BJ (cell line): ENCODE measurements at places on chromosomes 1 and 21.

DNA sequence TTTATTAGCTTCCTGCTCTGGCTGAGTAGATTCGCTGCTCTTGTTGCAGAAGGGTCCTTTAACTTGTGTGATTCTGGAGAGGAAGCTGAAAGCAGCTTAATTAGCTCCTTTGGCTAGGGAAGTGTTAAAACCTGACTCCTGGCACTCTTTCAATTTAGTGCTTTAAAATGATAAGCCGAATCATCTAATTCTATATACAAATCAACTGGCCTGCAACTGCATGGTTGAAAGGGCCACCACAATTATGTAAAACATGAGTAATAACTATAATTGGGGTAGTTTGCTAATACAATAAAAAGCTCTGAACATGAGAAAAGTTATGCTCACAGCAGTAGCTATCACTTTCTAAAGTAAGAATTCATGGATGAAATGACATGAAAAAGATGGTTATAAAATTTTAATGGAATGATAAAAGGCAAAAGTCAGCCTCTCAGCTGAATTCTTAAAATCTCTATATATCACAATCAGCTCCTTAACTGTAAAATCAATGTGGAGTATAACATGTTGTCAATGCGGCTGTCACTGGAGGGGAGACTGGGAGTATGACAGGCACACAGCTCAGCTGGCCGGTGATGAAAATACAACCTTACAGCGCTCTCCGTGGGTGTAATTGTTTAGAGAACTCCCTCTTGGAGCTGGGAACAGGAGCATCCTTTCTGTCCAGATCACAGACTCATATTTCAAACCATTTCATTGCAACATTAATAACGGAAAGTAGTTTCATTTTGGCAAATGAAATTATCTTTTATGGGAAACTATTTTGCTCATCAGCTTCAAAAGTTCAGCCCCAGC lies 324.4 kb downstream of the KCTD3 start:
- no peak for DNase-seq

GRCh38 chr21:45282283-45283034 lies 5.2 kb downstream of the POFUT2 start:
- no peak for DNase-seq

DNA sequence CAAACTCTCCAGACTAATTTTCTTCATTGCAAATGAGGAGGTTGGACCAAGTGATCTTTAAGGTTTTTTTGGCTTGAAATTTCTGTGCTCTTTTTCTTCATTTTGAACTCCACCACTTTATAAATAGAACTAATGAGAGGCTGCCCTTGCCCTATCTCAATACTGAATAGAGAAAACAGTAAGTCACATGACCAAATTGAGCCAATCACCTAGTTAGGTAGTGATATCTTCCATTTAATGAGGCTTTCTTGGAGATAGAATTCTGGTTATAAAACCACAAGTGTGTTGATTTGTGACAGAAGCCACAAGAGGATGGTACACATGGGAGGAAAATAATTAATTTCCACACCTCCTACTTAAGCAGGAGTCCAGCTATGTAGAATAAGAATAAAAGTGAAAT lies 263.4 kb upstream of the SNX7 start:
- no peak for DNase-seq

GRCh38 chr1:209432443-209432825 lies 151.1 kb upstream of the CAMK1G start:
- no peak for DNase-seq

DNA sequence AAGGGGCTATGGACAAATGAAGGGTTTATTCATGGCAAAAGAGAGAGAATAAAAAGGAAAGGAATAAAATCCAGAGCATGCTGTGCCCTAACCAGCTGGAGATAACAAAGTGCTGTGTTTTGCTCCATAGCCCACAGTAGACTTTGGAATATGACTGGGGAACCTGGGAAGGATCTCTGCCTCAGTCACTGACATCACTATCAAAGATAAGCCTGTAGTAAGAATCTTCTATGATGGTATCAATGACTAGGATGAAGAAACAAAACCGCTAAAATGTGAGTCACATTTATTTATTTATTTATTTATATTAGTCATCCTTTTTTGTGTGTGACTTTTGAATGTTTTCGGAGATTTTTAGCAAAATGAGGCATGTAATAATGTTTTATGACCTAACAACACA lies 56.3 kb downstream of the NVL start:
- peak; percentile 16 for DNase-seq

DNA sequence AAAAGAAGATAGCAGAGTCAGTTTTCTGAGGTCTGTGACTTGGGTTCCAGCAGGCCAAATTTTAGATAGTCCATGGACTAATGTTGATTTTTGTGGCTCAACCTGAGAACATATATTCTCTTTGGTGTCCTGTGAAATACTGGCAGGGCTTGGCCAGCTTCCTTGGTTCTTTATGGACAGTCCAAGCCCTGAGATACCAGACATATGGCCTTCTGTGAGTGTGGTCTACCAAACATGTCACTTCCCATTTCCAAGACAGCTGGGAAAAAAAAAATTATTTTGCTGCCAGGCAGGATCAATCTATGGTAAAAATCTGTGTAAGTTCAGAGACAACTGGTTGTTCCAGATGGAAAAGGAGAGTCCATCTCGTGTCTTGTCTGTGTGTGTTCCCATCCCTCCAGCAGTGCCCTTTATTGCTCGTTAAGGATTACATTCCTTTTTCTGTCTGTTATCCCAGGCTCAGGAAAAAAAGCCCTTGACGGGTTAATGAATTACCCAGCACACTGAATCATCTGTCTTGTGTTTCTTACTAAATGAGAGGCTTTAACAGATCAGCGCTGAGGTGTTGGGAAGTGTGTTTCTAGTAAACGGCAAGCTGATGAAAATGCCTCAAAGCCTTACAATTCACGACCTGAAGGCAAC lies 33.4 kb upstream of the XPR1 start:
- DNase-seq = no peak

DNA sequence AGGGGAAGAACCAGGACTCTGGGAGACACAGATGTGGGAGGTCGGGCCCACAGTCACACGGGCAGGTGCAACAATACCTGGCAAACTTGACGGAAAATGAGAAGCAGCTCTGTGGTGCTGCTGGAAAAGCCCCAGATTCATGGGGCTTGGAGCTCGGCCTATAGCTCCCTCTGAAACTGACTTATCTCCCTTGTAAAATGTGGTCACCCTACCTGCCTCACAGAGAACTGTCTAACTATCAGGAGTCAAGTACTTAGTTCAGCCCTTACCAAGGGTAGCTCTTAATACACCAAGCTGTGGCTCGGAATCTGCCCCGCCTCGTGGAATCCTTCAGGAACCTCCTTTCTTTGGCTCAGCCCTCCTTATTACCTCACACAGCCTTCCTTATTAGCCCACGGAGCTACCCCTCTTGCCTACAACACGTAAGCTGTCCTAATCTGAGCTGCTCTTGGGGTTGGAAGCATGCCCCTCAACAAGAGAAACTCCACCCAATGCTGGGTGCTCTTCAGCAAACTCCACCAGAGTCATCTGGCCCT lies 68.9 kb downstream of the MRPL37 start:
- no peak for DNase-seq

GRCh38 chr1:103523346-103523745 lies 2.2 kb upstream of the RNPC3 start:
- DNase-seq = no peak

- no peak for DNase-seq
These were observed 305.3 kb downstream of the TM2D1 start for GRCh38 chr1:61419657-61420056.

- DNase-seq = peak; percentile 79
These were observed 38.2 kb downstream of the ARID1A start for GRCh38 chr1:26733982-26734381.

- peak; percentile 26 for DNase-seq
These were observed 13.3 kb downstream of the TRIM11 start for GRCh38 chr1:228393268-228393701.

- peak; percentile 20 for DNase-seq
These were observed 37.6 kb downstream of the DDAH1 start for GRCh38 chr1:85427331-85427730.

DNA sequence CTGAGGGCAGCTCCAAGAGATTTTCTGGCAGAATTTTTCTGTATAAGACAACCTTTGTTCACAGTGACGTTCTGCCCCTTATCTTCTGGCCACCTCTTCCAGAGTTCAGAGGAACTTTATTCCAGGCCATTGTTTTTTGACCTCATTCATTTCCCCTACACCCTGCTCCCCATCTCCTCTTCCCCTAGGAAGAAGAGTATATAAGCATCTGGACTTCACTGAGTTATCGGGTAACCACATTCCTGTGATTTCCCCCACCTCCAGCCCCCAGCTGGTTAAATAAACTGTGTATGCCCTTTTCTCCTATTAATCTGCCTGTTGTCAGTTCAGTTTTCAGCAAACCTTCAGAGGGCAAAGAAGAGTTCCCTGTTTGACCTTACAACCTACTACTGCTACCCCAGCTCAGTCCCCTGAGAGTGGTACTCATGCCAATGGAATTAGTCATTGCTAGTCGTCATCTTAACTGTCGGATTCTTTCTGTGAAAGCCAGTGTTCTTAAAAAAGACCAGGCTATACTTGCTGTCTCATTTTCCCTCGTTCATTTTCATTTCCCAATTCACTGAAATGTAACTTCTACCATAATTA lies 14.3 kb upstream of the ALG14 start:
- peak; percentile 49 for DNase-seq

GRCh38 chr1:223052931-223053330 lies 90.1 kb downstream of the TLR5 start:
- no peak for DNase-seq

GRCh38 chr1:183580281-183580682 lies 10.0 kb downstream of the NCF2 start:
- no peak for DNase-seq

DNA sequence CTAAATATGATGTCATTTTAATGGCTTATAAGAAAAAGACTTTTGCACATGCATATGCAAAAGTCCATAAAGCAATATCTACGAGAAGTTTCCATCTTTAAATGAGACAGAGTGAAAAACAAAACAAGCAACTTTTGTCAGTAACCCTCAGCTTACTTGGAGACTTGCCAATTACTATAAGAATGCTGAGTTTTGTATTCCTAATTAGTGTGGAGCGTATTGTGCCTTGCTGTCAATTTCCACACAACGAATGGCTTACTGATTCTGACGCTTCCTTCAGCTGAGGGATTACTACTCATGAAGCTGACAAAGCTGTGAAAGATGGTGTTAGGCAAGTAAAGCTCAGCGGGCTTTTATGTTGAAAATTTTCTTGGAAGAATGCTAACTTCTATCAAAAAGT lies 440.4 kb upstream of the ADAMTS5 start:
- no peak for DNase-seq

GRCh38 chr1:23958810-23959460 lies 693 bp upstream of the PNRC2 start:
- DNase-seq = peak; percentile 60

DNA sequence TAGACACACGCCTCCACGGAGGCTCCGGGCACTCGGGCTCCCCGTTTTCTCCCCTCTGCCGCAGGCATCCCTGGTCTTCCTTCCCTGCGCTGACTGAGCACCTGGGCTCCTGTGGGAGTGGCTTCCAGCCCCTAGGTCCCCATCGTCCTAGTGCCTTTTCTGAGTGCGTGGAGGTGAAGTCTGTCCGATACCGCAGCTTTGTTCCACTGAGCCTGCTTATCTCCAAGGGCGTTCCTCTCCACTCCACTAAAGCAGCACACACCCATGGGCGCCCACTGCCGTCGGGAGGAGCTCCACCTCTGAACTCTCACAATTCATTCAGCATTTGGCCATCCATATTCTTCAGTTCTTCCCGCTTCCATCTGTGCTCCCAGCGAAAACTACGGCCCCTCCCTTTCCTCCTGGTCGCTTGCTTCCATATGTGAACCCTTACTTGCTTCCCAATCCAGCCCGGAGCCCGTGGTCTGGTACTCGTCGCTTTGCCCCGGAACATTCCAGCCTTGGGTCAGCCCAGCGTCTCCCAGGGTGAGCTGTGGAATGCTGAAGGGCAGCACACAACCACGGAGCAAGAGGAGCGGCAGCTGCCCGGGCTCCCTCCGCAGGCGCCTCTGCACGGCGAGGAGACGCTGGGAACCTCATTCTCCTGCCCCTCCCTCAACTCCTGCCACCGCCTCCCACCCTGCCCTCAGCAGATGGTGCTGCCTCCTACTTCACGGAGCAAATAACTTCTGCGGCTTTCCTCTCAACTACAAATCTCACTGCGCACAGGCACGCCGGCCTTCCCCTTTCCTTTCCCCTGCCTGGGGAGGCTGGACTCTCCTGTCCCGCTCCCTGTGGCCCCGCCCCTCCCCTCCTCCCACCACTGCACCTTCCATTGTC lies 27.5 kb downstream of the ATP8B2 start:
- DNase-seq = no peak

DNA sequence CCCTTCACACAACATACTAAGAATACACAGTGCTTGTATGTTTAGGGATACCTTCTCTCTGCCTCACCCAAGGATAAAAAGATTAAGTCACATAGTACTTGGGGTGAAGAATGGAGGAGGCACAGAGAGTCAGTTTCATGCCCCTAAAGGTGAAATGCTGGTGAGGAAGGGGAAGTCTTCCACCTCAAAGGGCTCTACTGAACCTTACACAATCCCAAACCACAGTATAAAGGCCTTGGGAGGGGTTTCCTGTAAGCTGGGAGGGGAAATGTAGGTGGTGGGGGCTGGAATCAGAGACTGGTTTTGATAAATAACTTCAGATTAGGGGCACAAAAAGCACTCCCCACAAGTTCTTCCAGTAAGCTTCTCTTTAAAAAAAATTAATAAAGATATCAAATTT lies 3.5 kb downstream of the MINDY1 start:
- no peak for DNase-seq

- no peak for DNase-seq
These were observed 151.8 kb downstream of the MIS18A start for GRCh38 chr21:32127081-32127480.

GRCh38 chr1:244099258-244099930 lies 48.3 kb downstream of the ZBTB18 start:
- DNase-seq = no peak

DNA sequence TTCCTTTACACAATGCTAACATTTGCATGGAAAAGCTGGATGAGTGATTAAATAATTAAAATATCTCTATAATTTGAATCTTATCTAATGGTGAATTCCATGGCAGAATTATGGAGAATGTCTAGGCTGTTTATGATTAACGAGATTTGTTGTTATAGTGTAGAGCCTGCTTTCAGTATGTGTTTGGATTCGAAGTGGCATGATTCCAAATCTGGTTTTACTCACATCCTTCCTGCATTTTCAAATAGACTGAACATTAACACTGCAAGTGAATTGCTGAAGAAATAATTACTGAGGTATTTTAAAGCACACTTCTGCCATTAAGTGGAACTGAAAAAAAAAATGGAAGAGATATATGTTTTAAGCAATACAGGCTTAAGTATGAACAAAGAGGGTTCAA lies 5.1 kb upstream of the NEK7 start:
- no peak for DNase-seq

DNA sequence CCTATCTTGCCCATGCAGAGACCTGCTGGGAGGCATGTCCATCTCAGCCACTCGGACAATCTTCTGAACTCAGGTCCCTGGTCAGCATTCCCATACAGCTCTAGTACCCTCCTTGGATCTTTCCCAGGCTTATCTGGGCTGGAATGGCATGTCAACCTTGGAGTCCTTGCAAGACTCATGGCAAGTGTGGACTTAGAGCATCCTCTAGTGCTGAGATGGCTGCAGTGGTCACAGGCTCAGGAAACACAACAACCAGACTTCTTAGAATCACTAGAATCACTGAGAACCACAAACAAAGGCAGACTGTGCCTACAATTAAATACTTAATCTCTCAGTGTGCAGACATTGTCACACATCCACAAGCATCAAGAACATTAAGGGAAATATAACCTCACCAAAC lies 73.1 kb upstream of the TSHB start:
- no peak for DNase-seq

GRCh38 chr1:22798083-22798482 lies 87.4 kb downstream of the EPHB2 start:
- no peak for DNase-seq

- no peak for DNase-seq
These were observed 42.6 kb downstream of the OPTC start for GRCh38 chr1:203536575-203536974.

- DNase-seq = peak; percentile 33
These were observed 123.2 kb upstream of the TNFSF4 start for GRCh38 chr1:173330149-173330951.
